NCI-H748 treated with DMSO at 0.1 percent for 48 hours (cell line): ENCODE measurements at places on chromosomes 7 and 10.

GRCh38 chr10:17792991-17793390 is 16.2 kb upstream of the MRC1 start:
- no peak for DNase-seq

- DNase-seq, result no peak
These were observed 67.5 kb downstream of the WIPF3 start for GRCh38 chr7:29873644-29874294.

- no peak for DNase-seq
These were observed 232.3 kb downstream of the ADAM12 start for GRCh38 chr10:126156012-126156411.

GRCh38 chr7:22895140-22895827 is 72.6 kb upstream of the TOMM7 start:
- DNase-seq, result no peak

DNA sequence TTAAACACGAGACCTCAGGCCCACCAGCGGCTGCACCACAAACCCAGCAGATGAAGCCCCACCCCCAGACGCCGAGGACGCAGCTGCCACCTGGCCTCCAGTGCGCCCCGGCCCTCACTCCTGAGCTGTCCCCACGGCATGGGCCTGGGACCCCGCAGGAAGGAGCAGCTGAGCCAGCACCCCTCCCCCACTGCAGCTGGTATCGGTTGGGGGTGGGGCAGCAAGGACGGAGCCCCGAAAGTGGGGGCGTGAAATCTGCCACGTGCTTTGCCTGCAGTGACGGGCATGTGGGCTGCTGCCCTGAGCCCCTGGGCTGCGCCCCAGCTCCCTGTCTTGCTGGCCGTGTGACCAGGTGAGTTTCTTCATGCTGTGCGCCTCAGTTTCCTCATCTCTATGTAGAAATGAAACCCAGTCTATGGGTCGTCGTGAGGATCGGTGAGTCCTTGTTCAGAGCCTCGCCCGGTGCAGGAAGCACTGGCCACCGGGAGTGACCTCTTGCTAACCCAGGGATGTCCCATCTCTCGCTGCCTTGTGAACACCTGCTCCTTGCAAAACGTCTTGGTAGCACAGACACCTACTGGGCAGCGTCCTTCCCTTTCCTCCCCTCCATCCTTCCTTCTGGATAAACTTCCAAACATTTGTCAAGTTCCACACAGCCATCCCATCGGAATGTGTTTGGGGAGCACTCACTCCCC is 32.0 kb downstream of the CFAP46 start:
- no peak for DNase-seq

- no peak for DNase-seq
These were observed 253.2 kb upstream of the INHBA start for GRCh38 chr7:41955893-41956675.
